ENCODE measurements at places on chromosomes 4 and X.
A peak's percentile ranks its signal among the peaks of the same experiment; 100 is the strongest.

DNA sequence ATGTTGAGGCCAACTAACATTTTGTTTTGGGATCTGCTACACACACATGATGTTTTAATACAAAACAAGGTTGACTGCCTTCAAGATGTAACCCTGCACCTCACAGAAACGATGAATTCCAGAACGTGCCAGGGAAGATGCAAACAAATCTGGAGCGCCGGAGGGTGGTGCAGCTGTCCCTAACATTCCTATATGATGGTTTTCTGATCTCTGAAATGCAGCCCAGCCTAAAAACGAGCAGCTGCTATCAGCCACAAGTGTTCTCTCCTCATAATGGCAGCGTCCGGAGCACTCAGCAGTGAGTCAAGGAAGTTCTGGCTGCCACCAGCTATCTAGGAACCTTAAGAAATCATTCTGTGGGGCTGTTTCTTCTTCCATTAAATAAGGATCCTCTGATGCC, 333.4 kb downstream of the NR3C2 start:
- no peak for DNase-seq

DNA sequence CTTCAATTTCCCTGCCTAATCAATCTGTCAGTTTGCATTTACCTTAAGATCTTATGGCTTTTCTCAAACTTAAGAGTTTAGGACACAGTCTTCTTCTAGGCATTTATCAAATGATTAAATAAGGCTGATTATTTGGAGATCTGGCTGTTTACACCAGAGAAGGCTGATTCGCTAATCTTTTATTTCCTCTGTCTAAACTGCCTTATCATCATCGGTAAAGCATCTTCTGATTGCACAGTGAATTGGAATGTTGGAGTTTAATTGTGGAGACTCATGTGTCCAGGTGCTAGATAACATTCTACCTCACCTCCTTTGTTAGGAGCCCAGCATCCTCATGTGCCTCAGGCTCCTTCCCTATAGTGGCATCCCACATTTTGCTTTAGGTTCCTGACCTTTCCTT, 100.3 kb upstream of the DDIT4L start:
- peak; percentile 68 for DNase-seq

GRCh38 chr4:76339364-76339763, 32.8 kb downstream of the STBD1 start:
- no peak for DNase-seq

DNA sequence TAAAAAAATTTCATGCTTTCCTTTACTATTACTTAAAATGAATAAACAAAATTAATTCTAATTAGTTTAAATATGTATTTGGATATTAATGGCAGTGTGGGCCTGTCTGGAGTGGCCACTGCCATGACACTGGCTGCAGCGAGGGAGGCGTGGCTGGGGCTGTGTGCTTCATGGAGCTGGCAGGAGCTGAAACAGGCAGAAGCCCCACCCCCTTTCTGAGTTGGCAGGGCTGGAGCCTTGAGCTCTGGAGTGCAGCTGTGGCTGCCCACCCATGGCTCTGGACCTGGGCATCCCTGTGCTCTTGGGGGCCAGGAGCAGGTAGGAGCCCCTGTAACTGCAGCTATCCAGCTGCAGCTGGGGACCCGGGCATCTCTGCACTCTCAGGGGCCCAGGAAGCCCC, 8.2 kb upstream of the HSD17B11 start:
- no peak for DNase-seq

DNA sequence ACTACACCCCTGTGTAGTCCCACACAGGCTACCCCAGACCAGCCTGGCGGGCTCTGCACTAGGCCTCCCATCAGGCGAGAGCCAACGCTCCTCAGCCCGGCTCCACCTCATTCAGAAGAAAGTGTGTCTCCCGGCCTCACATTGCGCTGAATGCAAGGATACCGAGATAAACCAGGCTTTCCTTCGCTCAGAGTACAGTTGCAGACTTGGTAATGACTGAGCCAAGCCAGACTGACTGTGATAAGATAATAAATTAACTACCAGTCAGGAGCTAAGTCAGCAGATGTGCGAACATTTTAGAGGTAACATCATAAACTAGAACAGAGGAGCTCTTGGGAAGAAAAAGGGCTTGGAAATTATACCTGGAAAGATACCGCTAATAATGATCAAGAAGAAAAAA, 397.6 kb downstream of the TRIML1 start:
- DNase-seq: no peak

- no peak for DNase-seq
Observed at GRCh38 chr4:16503421-16504100, 277.3 kb upstream of the TAPT1 start.

DNA sequence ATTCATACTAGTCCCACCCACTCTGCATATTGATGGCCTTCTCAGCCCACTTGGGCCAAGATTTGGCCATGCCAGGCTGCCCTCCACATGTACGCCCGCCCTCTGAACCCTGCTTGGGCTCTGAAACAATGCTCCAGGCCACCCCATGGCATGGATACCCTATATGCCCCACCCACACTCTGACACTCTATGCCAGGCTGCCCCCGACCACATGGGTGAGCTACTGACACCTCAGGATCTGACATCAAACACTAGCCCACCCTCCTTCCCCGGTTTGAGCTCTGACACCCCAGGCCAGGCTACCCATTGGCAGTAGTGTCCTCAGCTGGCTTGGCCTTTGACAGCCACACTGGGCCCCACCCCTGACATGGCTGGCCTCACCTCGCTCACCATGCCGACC, 69.5 kb downstream of the HPRT1 start:
- DNase-seq: no peak

GRCh38 chrX:817759-818300, 187.2 kb downstream of the SHOX start:
- no peak for DNase-seq

GRCh38 chr4:110248831-110249253, 50.4 kb upstream of the ELOVL6 start:
- DNase-seq: no peak

- no peak for DNase-seq
Observed at GRCh38 chrX:1325515-1326116, 11.0 kb upstream of the IL3RA start.

GRCh38 chrX:139120760-139121159, 409.2 kb upstream of the FGF13 start:
- DNase-seq: peak; percentile 85
